ENCODE measurements at places on chromosomes 6 and 20. TPM values are rescaled to one million over a fixed set of nuclear protein-coding genes. Genes with fewer than 3 reads are reported as not detected.

Gene IYD
- total RNA-seq, result not detected

Gene TBC1D7
- total RNA-seq, result 26.0 TPM

Gene FLRT3
- not detected for total RNA-seq

Gene TNFRSF6B
- total RNA-seq, result not detected

Gene ZSWIM3
- total RNA-seq, result 7.1 TPM

Gene BPIFB3
- not detected for total RNA-seq

Gene HTR1E
- not detected for total RNA-seq

Gene PERP
- 0.27 TPM for total RNA-seq

Gene BPIFA1
- not detected for total RNA-seq

Gene KCNG1
- total RNA-seq, result 20.3 TPM

Gene TRDN
- total RNA-seq, result not detected

Gene NHSL1
- total RNA-seq, result 0.39 TPM

Gene STMND1
- total RNA-seq, result not detected

Gene ID4
- total RNA-seq, result not detected

Gene CDKAL1
- total RNA-seq, result 33.3 TPM

Gene FKBP1A
- 86.7 TPM for total RNA-seq

Gene EPB41L1
- 1.3 TPM for total RNA-seq

Gene MMP24
- not detected for total RNA-seq

Gene EMILIN3
- total RNA-seq, result not detected

Gene RPS6KA2
- 16.0 TPM for total RNA-seq

Gene SIM1
- not detected for total RNA-seq

Gene POFUT1
- total RNA-seq, result 18.1 TPM

Gene FAM217A
- total RNA-seq, result not detected

Gene HLA-DQB1
- 267 TPM for total RNA-seq

Gene KIAA0408
- 0.34 TPM for total RNA-seq

Gene SDC4
- total RNA-seq, result not detected

Gene MLIP
- total RNA-seq, result not detected

Gene RIPOR2
- total RNA-seq, result 430 TPM

Gene SMPDL3A
- total RNA-seq, result 1.2 TPM

Gene PRSS16
- total RNA-seq, result 2.0 TPM

Gene EPHA7
- total RNA-seq, result not detected

Gene ELOVL2
- total RNA-seq, result not detected

Gene COX7A2
- total RNA-seq, result 160 TPM

Gene MTFR2
- total RNA-seq, result 4.0 TPM

Gene NKAIN4
- not detected for total RNA-seq

Gene MYLK2
- total RNA-seq, result not detected

Gene CCHCR1
- total RNA-seq, result 34.7 TPM

Gene PRPH2
- 0.10 TPM for total RNA-seq

Gene MAP1LC3A
- total RNA-seq, result 3.5 TPM

Gene RWDD2A
- total RNA-seq, result 2.9 TPM

Gene FAM8A1
- total RNA-seq, result 7.0 TPM

Gene PROCR
- 0.57 TPM for total RNA-seq

Gene ATP6V1G2
- total RNA-seq, result 4.4 TPM

Gene PSMB8
- 127 TPM for total RNA-seq

Gene DEFB124
- not detected for total RNA-seq
